ENCODE measurements at places on chromosomes 5 and 9.

GRCh38 chr5:52989781-52990527, 802 bp downstream of the ITGA2 start:
- no peak for DNase-seq

- DNase-seq, result no peak
Measured at GRCh38 chr5:149049371-149049781, 13.5 kb downstream of the SH3TC2 start.

- DNase-seq, result no peak
Measured at GRCh38 chr5:2752821-2753439, 1.5 kb upstream of the IRX2 start.

GRCh38 chr5:126959188-126959587, 71.2 kb downstream of the MARCHF3 start:
- DNase-seq, result no peak

DNA sequence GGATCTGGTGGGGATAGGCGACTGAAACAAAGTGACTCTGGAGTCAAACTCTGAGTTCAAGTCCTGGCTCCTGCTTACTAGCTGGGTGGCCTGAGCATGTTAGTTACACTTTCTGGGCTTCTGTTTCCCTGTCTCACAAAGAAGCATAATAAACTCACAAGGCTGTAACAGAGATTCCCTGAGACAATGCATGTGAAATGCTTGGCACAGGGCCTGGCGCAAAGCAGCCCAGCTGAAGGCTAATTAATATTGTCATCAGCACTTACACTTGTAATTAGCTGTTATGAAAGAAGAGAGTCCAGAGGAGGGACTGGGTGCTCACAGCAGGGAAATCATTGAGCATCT, 64.1 kb upstream of the SPOCK1 start:
- DNase-seq, result no peak

GRCh38 chr9:93820667-93821306, 134.4 kb downstream of the BARX1 start:
- no peak for DNase-seq

GRCh38 chr5:67240065-67240464, 43.5 kb upstream of the CD180 start:
- DNase-seq, result no peak

- no peak for DNase-seq
Measured at GRCh38 chr5:74107899-74108298, 481.9 kb downstream of the ARHGEF28 start.

DNA sequence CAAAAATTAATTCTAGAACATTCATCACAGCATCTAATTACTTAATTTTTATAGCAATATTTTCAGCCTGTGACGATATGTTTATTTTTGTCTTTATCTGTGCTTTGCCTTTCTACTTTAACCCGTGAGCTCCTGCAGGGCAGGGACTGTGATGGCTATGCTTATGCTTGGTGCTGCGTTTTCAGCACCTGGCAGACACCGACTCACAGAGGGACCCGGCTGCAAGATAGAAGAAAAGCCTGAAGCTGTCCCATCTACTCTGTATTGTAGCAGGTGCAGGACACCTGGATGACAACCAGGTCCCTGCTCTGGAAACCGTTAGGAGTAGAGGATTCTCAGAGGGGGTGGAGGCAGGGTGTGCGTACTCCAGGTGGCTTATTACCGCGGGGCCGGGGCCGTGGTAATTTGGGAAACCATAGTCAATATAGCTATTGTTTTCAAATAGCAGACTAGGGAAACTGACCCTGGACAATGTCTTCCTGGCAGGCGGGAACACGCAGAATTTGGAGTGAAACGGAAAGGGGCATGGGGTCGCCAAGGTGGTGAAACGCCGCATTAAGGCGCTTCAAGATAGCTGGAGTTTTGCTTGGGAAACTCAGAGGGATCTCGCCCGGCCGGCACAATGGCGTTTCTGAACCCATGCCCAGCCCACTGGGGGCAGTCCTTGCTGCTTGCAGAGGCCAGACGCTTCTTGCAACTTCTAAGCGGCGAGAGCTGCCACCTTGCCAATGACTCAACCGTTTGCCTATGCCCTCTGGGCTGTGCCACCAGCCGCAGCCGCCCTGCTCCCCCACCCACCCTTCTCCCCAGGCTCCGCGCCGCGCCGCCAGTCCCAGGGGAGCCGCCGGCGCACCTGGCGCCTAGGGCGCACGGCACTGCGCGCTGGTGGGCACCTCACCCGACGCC, 140.1 kb upstream of the PALM2AKAP2 start:
- DNase-seq, result no peak

DNA sequence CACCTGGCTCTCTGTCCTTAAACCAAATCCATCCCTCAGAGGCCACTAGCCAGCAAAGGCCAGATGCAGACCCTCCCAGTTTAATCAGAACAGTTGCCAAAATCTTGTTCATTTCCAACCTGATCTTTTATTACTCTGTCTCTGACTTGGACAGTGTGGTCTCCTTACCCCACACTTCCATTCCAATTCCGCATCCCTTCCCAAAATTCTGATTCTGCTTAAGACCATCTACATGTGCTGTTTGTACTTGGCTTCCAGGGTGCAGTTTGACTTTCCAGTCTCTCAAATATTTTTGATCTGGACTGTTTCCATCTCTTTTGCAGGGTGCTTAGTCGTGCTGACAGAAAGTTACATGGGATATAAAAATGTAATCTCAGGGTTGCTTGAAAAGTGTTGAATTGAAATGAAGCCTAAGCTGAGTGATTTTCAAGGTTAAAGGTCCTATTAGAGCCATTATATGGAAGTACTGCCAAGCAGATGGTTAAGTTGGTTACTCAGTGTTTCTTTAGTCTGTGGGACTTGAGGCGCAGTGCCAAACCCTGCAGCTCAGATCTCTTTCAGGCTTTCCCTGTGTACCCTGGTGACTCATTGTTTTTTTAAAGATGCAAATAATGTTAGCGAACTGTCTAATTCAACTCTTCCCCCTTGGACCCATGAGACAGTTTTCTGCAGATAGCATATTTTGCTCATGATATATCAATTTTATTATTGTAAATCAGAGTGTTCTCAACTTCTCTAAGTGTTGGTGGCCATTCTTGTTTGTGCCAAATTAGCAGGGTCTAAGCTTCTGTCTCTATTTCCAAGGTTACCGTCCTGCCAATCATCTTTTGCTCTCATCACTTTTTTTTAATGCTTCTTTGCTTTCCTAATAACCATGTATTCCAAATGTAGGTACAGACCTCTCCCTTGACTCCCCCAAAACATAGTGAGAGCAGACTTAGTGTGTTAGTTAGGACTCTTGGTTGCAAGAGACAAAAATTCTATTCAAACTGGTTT, 18.2 kb upstream of the DCP2 start:
- DNase-seq, result peak; percentile 39

- no peak for DNase-seq
Measured at GRCh38 chr5:1723476-1723875, 76.2 kb downstream of the MRPL36 start.

GRCh38 chr5:56951126-56951945, 587 bp downstream of the MIER3 start:
- peak; percentile 27 for DNase-seq

DNA sequence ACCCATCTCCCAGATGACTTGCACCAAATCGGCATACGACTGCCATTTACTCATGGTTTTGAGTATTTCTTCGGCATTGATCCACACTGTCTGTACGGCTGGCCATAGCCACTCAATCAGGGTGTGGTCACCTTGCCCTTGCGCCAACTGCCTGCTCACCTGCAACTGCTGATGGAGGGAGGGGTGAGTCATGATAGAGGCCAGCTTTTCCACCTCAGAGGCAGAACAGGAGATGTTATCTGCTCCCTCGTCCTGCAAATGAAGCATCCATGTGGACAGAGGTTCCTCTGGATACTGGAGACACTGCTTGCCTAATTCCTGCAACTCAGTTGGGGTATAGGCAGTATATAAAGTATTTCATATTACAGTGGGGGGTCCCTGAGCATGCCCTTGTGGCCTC, 85.6 kb upstream of the ATP10B start:
- DNase-seq, result no peak

DNA sequence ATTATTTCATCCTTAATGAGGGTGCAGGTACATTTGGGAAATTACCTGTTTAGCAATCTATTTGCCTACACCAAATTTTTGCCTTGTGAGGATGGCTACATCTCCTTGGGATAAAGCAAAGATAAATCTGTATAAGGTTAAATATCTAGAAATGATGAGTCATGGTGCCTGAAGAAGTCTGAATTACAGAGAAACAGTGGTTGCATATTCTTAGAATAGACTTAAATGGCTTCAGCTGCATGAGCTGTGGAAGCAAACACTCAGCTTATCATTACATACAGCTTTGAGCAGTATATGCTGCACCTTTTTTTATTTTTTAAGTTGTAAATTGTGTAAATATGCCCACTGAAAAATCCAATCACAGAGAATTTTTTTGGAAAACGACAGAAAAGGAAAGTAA, 153.5 kb downstream of the RAPGEF6 start:
- no peak for DNase-seq
